GM23248 (cell line): ENCODE measurements at places on chromosomes 4 and X.

GRCh38 chr4:14262221-14262620 lies 634.7 kb upstream of the BOD1L1 start:
- no peak overlapping the region for H3K27ac ChIP-seq
- H3K4me3 ChIP-seq, result no peak overlapping the region
- no peaks in the 10 kb centered on the region for H3K36me3 ChIP-seq
- no peak for DNase-seq
- peaks cover 21% of the 10 kb centered on the region; the same call in 1 of the 2 replicates for H3K27me3 ChIP-seq

DNA sequence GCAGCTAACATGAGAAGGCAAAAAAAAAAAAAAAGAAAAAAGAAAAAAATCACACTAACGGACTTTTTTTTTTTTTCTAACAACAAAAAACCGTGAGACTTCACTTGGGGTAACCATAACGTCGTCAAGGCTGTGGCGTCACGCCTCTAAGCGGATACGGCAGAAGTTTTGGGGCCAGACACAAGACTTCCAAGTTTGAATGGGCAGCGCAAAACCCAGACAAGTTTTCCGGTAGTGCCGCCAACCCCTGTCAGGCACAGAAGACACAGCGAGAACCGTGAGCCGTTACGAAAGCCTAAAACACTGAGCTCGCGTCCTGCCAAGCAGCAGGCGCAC lies 556 bp upstream of the SMARCA5 start:
- H3K27ac ChIP-seq, result peak overlapping the region; percentile 96
- H3K4me3 ChIP-seq, result peak overlapping the region; percentile 97
- peaks cover 20% of the 10 kb centered on the region for H3K4me1 ChIP-seq

- H3K36me3 ChIP-seq, result no peaks in the 10 kb centered on the region
- peak; percentile 58 for DNase-seq
- no peak overlapping the region for H3K27ac ChIP-seq
- no peaks in the 10 kb centered on the region for H3K4me1 ChIP-seq
- no peak overlapping the region for H3K4me3 ChIP-seq
Measured at GRCh38 chr4:73576381-73576780, 43.9 kb downstream of the RASSF6 start.

- H3K4me1 ChIP-seq, result no peaks in the 10 kb centered on the region
- DNase-seq, result no peak
- H3K27ac ChIP-seq, result no peak overlapping the region
- no peaks in the 10 kb centered on the region for H3K36me3 ChIP-seq
- no peak overlapping the region for H3K4me3 ChIP-seq
Measured at GRCh38 chr4:134324179-134324578, 122.6 kb upstream of the PABPC4L start.

DNA sequence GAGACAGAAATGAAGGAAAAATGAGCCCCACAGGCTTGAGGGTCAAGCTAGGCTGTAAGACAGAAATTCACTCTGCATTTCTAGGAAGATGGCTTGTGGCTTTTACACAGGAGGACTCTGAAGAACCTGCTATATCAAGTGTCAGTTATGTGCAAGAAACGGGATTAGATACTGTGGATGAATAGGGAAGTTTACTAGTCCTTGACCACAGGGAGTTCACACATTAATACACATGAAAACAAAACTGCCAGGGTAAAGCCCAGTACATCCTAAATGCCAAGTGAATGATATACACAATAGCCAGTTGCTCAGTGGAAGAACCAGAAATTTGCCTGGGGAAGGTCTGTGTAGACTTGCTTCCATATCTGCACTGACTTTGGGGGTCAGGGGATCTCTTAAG lies 53.5 kb downstream of the TMEM131L start:
- DNase-seq, result no peak
- H3K27me3 ChIP-seq, result no peaks in the 10 kb centered on the region
- H3K4me1 ChIP-seq, result peaks cover 6% of the 10 kb centered on the region; the same call in 1 of the 2 replicates
- H3K36me3 ChIP-seq, result no peaks in the 10 kb centered on the region
- H3K27ac ChIP-seq, result no peak overlapping the region
- H3K4me3 ChIP-seq, result no peak overlapping the region

- peaks cover 19% of the 10 kb centered on the region for H3K4me1 ChIP-seq
- H3K27ac ChIP-seq, result no peak overlapping the region
- no peaks in the 10 kb centered on the region for H3K27me3 ChIP-seq
- no peaks in the 10 kb centered on the region; the same call in 1 of the 2 replicates for H3K36me3 ChIP-seq
- no peak for DNase-seq
- H3K4me3 ChIP-seq, result no peak overlapping the region
Measured at GRCh38 chrX:65745427-65745826, 78.0 kb downstream of the MSN start.

DNA sequence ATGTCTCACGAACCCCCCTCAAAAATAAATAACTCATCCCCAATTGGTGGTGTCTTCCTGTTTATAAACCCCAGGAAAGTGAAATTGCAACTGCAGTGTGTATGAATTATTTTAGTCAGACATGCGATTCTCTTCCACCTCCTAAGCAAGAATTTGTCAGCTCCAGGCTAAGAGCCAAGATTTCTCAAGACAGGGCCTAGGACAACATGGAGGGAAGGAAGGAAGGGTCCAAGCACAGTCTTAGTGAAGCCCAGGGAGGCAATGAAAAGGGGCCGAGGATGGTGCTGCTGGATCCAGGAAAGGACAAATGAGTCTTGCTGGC lies 20.0 kb downstream of the SH3KBP1 start:
- no peaks in the 10 kb centered on the region for H3K27me3 ChIP-seq
- peak overlapping the region; percentile 49 for H3K27ac ChIP-seq
- H3K36me3 ChIP-seq, result no peaks in the 10 kb centered on the region
- peaks cover 9% of the 10 kb centered on the region for H3K4me1 ChIP-seq
- H3K4me3 ChIP-seq, result 0 out of 2 replicates have a peak overlapping the region, but pooled peaks have one; percentile 26

DNA sequence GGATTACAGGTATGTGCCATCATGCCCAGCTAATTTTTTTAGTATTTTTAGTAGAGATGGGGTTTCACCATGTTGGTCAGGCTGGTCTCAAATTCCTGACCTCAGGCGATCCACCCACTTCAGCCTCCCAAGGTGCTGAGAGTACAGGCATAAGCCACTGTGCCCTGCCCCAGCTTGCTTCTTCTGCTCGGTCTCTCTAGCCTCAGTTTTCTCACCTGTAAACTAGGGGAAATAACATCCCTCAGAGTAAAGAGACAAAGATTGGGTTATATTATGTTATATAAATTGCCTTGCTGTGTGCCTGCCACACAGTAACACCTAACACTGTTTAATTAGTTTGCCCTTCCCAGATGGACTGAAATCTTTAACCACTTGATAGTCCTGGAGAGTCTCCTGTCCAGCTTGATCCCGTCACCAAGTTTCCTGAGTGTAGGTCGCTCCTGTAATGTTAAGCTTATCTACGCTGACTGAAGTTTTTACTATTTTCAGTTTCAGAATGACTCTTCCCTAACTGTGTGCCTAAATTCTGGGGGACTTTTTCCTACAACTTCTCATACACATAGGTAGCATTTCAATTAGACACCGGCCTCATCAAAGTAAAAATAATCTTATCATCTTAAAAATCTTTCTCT lies 412.7 kb upstream of the TENM3 start:
- no peaks in the 10 kb centered on the region for H3K27me3 ChIP-seq
- H3K4me1 ChIP-seq, result no peaks in the 10 kb centered on the region
- H3K27ac ChIP-seq, result no peak overlapping the region
- H3K36me3 ChIP-seq, result no peaks in the 10 kb centered on the region
- no peak for DNase-seq

DNA sequence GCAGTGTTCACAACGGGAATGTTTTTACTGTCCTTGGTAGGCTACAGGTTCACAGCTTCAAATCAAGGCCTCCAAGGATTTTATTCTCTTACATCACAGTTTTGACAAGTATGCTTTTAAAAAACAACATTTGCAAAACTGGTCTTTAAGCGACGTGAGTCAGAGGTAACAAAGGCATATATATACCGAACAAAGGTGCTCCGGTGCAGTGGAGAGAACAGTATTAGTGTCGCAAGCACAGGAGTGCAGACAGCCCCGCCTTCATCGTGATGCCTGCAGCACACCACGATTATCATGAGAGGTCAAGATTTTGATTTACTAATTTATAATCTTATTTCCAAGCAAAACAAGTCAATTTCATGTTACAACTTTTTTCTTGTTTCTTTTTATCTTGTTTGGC lies 90.8 kb downstream of the GATB start:
- no peaks in the 10 kb centered on the region for H3K36me3 ChIP-seq
- DNase-seq, result no peak
- H3K4me3 ChIP-seq, result no peak overlapping the region
- H3K27ac ChIP-seq, result no peak overlapping the region
- H3K27me3 ChIP-seq, result no peaks in the 10 kb centered on the region

GRCh38 chr4:74631988-74632387 lies 162.3 kb downstream of the BTC start:
- peaks cover 20% of the 10 kb centered on the region for H3K4me1 ChIP-seq
- H3K4me3 ChIP-seq, result no peak overlapping the region
- H3K36me3 ChIP-seq, result no peaks in the 10 kb centered on the region

DNA sequence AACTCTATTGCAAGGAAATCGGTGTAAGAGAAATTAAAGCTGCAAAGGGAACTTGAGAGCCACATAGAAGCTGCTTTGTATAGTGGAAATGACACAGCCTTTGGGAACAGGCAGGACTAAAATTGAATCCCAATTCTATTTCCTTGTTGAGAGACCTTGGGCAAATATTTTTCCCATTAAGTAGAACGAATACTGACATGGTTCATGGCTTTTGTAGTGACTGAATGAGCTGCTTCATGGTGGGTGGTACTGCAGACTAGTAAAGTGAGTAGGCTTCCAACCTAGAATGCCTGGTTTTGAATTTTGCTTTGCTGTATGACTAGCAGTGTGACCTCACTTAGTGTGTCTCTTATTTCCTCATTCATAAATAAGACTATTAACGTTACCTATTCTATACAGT lies 182.2 kb upstream of the KCNIP4 start:
- H3K27ac ChIP-seq, result no peak overlapping the region
- no peaks in the 10 kb centered on the region for H3K27me3 ChIP-seq
- no peaks in the 10 kb centered on the region for H3K36me3 ChIP-seq
- no peak overlapping the region for H3K4me3 ChIP-seq
- no peak for DNase-seq

GRCh38 chr4:160127211-160127610 lies 1024.3 kb downstream of the RAPGEF2 start:
- no peak overlapping the region for H3K27ac ChIP-seq
- H3K27me3 ChIP-seq, result no peaks in the 10 kb centered on the region
- H3K4me1 ChIP-seq, result no peaks in the 10 kb centered on the region
- H3K36me3 ChIP-seq, result no peaks in the 10 kb centered on the region; the same call in 1 of the 2 replicates
- no peak overlapping the region for H3K4me3 ChIP-seq

DNA sequence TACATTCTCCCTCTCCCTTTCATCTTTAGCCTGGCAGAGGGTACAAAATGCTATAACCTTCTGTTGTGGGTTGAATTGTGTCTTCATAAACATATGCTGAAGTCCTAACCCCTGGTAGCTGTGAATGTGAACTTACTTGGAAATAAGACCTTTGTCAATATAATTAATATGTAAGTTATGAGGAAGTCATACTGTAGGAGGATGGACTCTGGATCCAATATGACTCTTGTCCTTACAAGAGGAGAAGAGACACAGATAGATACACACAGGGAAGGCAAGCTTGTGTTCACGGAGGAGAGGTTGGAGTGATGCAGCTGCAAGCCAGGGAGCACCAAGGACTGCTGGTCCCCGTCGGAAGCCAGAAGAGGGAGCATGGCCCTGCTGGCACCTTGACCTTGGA lies 94.7 kb downstream of the SLC2A9 start:
- no peaks in the 10 kb centered on the region for H3K27me3 ChIP-seq
- no peaks in the 10 kb centered on the region for H3K36me3 ChIP-seq
- no peaks in the 10 kb centered on the region for H3K4me1 ChIP-seq
- no peak overlapping the region for H3K4me3 ChIP-seq
- no peak for DNase-seq

DNA sequence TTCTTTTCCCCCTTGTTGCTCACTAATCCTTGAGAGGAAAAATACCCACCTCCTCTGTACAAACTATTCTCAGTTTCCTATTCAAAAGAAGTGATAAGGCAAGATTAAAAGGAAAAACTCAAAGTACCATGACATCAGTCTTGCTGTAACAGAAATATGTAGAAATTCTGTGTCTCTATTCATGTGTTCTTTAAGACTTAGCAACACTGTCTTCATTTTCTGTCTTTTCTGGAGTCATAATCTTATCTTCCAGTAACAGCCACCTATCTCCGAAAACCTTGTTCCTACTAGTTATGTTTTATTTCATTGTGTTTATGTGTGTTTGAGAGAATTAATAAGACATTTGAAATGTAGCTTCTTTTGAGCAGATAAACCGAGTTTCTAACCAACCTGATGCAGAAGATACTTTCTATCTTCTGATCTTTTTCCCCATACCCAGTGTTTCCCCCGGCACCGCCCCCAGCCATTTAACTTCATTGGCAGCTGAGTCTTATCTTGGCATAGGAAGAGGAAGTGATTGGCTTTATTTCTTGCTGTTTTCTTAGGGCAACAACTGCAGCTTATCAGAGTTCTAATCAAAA lies 8.0 kb downstream of the FAM241A start:
- H3K4me3 ChIP-seq, result no peak overlapping the region
- DNase-seq, result no peak
- no peak overlapping the region for H3K27ac ChIP-seq

GRCh38 chrX:118730500-118731247 lies 3.3 kb downstream of the IL13RA1 start:
- peaks cover 34% of the 10 kb centered on the region for H3K4me1 ChIP-seq
- H3K36me3 ChIP-seq, result no peaks in the 10 kb centered on the region
- H3K4me3 ChIP-seq, result peak overlapping the region; percentile 42
- H3K27ac ChIP-seq, result peak overlapping the region; percentile 78
- peak; percentile 83 for DNase-seq
- no peaks in the 10 kb centered on the region for H3K27me3 ChIP-seq

DNA sequence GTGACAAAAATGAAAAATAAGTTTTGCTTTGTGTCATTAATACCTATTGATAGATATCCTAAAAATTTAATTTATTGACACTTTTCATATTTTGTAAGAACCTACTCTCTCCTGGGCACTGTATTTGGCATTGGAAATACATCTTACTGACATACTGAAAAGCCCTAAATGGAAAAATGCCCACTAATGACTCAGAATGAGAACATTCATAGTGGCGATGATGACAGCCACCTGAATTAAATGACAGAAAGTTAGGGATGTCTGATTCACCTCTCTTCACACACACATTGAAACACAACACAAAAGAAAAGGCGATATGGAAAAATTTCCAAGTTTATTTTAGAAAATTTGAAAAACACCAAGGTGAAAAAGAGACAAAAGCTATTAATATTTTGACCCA lies 992.3 kb downstream of the STPG2 start:
- DNase-seq, result no peak
- H3K4me1 ChIP-seq, result no peaks in the 10 kb centered on the region
- H3K27ac ChIP-seq, result no peak overlapping the region
- H3K27me3 ChIP-seq, result no peaks in the 10 kb centered on the region

GRCh38 chr4:24770667-24771066 lies 24.7 kb upstream of the SOD3 start:
- no peak overlapping the region for H3K4me3 ChIP-seq
- H3K27me3 ChIP-seq, result no peaks in the 10 kb centered on the region
- H3K36me3 ChIP-seq, result no peaks in the 10 kb centered on the region
- no peak for DNase-seq

DNA sequence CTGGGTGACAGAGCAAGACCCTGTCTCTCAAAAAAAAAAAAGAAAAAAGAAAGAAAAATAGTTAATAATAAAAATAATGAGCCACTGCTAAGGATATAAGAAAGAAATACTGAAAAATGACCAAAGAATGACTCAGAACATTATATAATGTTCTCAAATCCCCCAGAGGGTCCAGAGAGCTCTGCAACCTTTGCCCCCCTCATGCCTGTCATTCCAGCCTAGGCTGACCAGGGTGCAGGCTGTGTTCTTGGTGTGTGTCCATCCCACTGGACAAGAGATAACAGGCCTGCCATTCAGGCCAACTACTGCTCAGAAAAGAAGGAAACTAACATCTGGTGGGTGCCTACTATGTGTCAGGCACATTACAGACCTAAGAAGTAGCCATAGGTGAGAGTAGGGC lies 72.7 kb upstream of the EDNRA start:
- H3K27ac ChIP-seq, result no peak overlapping the region
- H3K27me3 ChIP-seq, result no peaks in the 10 kb centered on the region
- no peaks in the 10 kb centered on the region for H3K36me3 ChIP-seq
- no peak overlapping the region for H3K4me3 ChIP-seq
- no peak for DNase-seq
- H3K4me1 ChIP-seq, result no peaks in the 10 kb centered on the region
